ENCODE measurements at places on chromosomes 7 and 10. TPM values are rescaled to one million over a fixed set of nuclear protein-coding genes. Genes with fewer than 3 reads are reported as not detected.

The NUTM2A gene
- 1.0 TPM for total RNA-seq

The NEUROG3 gene
- total RNA-seq: 0.38 TPM

The RAB19 gene
- total RNA-seq: 0.55 TPM

The CFAP69 gene
- not detected for total RNA-seq

The INHBA gene
- total RNA-seq: not detected

The NEBL gene
- total RNA-seq: not detected

The GIMAP7 gene
- total RNA-seq: not detected

The GHRHR gene
- total RNA-seq: not detected

The KLF6 gene
- total RNA-seq: 134 TPM

The PHKG1 gene
- 2.0 TPM for total RNA-seq

The C7orf57 gene
- total RNA-seq: not detected

DNA sequence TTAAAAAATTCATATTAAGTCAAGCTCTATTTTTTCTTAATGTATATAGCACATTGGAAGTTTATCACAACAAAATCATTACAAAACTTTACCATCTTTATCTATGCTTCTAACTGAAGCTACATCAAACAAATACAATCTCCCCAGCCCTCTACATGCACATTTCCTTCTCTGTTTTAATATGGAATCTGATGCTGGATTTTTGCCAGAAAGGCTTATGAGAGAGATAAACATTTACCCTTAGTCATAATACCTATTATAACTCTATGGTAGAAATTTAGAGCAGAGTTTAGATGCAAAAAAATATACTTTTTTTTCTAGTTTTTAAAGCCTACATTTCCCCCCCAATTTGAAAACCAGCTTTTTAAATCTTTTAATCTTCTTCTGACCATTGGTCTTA, 1198.6 kb downstream of the GATA3 start:
- no peak for DNase-seq

DNA sequence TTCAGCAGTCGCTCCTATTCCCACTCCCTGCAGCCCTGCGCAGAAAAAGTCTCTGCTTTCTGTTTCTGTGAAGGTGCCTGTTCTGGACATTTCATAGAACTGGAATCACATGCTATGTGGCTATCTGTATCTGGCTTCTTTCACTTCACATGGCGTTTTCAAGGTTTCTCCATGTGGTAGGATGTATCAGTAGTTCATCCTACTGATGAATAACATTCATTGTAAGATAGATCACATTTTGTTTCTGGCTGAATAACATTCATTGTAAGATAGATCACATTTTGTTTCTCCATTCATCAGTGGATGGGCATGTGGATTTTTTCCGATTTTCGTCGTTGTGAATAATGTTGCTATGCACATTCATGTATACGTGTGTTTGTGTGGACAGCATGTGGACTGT, 44.5 kb downstream of the HSPA12A start:
- no peak for DNase-seq

DNA sequence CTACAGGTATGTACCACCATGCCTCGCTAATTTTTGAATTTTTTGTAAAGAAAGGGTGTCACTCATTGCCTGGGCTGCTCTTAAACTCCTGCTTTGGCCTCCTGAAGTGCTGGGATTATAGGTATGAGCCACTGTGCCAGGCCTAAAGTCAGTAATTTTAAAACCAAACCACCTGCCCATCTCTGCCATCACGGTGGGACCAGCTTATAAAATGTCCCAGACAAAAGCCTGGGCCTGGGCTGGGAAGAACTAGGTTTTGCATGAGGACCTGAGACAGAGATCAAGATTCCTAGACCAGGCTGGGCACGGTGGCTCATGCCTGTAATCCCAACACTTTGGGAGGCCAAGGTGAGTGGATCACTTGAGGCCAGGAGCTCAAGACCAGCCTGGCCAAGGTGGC, 395.6 kb downstream of the CALN1 start:
- DNase-seq: no peak

- DNase-seq: no peak
Measured at GRCh38 chr7:132592936-132593335, 16.7 kb upstream of the PLXNA4 start.

- no peak for DNase-seq
Measured at GRCh38 chr10:78116361-78116760, 82.7 kb downstream of the RPS24 start.

DNA sequence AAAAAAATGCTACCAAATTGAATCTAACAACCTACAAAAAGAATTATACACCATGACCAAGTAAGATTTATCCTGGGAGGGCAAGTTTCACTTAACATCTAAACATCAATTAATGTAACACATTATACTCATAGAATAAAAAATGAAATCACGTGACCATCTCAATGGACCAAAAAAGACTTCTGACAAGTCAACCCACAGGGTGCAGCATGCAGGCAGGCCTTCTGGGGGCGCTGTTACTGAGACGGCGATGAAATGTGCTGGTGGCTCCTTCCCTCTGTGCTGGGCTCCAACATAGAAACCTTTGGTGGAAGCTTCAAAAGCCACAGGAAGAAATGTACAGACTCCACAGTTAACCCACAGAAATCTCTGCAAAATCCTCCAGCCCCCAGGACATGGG, 103.1 kb downstream of the INHBA start:
- DNase-seq: no peak

DNA sequence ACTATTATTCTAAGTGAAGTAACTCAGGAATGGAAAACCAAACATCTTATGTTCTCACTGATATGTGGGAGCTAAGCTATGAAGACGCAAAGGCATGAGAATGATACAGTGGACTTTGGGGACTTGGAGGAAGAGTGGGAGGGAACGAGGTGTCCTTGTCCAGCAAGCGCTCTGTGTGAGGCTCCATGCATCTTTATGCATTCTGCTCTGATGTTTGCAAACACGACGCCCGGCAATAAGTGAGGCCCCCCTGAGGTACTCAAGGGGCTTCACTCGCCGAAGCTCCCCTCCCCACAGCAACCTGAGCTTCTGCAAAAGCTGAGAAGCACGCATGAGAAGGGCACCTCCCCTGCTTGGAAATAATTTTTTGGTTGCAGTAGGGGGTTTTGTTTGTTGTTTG, 103.3 kb downstream of the LHPP start:
- DNase-seq: no peak

DNA sequence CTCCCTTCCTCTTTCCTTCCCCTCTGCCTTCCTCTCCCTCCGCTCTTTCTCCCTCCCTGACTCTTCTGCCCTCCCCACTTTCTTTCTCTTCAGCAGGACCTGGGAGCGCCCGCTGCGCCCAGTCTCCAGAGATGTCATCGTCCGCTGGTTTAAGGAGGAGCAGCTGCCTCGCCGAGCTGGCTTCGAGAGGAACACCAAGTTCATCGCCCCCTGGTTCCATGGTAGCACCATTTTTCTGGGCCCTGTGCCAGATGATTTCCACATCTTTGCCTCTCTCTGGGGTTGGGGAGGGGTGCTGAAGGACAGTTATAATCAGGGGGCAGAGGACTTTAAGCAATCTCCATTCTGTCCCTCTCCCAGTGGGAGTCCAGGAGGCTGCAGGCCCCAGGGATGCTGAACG, 71.6 kb downstream of the SH2D4B start:
- DNase-seq: no peak

- DNase-seq: no peak
Measured at GRCh38 chr10:62647375-62648092, 157.0 kb upstream of the ADO start.

DNA sequence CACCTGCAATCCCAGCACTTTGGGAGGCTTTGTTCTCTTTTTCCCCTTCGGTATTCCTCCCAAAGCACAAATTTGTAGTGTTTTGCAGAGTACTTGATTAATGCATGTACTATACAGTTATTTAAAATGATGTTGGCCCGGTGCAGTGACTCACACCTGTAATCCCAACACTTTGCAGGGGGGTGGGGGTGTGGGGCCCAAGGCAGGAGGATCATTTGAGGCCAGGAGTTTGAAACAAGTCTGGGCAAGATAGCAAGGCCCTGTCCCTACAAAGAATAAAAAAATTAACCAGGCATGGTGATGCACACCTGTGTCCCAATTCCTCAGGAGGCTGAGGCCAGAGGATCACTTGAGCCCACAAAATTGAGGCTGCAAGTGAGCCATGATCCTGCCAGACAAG, 26.8 kb upstream of the FOXK1 start:
- DNase-seq: no peak

GRCh38 chr7:122305475-122306319, 1.1 kb upstream of the FEZF1 start:
- DNase-seq: no peak

- no peak for DNase-seq
Measured at GRCh38 chr7:90719155-90719554, 123.0 kb downstream of the CDK14 start.

- no peak for DNase-seq
Measured at GRCh38 chr7:42070068-42070467, 166.9 kb downstream of the GLI3 start.

- DNase-seq: no peak
Measured at GRCh38 chr7:111026343-111026742, 64.6 kb upstream of the LRRN3 start.

DNA sequence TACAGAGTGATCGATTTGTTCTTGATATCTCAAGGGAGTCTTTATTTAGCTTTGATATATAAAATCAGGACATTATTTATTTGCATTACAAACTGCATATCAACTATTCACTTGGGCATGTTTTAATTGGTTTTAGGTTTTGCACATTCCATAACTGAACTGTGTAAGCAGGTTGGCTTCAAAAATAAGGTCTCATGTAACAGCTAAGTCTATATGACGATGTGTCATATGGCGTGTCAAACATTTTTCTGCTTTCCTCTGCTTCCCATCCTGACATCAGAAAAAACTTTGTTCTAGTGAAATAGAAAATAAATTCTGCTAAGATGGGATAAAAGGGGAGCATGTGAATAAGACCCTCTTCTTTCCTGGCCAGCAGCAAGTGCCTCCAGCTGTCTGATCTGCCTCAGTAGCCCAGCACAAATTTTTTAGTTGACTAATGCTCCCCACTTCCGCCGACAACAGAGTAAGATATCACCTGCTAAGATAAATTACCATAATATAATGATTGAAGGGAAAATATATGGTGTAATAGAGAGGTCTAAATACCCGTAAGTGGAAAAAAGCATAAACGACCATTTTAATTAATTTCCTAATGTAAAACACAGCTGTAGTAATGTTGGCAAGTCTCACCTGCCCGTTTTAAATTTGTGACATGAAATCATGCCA, 180.5 kb downstream of the TAX1BP1 start:
- no peak for DNase-seq

DNA sequence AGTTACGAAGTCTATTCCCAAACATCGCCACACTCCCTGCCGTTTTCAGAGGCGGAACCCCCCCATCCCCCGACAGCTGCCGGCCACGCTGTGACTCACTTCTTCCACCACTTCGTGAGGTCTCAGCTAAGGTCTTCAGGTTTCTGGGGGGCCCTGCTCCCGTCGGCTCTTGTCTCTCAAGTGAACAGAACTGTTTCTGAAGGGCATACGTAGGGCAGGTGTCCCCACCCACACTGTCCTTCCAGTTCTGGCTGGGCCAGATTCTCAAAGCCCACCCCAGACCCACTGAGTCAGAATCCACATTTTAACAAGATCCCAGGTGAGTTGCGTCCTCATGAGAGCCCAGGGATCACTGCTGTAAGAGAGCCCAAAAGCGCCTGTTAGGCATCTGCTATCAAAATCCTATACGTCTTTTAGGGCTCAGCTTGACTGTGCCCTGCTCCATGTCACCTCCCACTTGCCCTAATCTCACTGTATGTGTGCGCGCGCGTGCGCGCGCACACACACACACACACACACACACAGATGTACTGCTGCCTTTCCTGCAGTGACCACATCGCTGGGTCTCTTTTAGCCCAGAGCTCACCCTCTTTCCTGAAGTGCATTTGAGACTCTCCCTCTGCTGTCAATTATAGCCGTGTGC, 78.8 kb downstream of the PROSER2 start:
- no peak for DNase-seq

DNA sequence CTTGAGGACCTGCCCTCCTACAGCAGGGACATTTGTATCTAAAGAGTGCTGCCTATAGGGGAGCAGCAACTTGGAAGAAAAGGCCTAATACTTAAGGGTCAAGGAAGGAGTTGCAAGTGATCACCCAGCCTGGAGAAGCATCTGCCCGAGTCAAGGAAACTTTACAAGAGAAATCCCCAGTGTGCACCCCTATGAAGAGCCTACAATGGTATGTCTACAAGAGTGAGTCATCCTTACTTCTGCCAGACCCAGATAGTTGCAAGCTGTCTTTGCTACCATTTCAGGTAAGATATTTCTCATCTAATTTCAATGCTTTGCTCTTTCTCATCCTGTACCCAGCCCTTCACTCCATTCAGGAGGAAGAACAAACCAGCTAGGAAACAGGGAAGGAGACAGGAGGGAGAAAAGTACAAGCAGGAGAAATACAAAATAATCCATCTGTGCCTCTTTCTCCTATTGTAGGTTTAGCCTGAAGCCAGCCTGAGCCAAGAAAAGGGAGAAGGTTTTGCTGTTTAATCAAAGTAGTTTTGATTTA, 34.4 kb upstream of the AGR3 start:
- no peak for DNase-seq

GRCh38 chr10:31353574-31353973, 34.6 kb downstream of the ZEB1 start:
- DNase-seq: no peak

DNA sequence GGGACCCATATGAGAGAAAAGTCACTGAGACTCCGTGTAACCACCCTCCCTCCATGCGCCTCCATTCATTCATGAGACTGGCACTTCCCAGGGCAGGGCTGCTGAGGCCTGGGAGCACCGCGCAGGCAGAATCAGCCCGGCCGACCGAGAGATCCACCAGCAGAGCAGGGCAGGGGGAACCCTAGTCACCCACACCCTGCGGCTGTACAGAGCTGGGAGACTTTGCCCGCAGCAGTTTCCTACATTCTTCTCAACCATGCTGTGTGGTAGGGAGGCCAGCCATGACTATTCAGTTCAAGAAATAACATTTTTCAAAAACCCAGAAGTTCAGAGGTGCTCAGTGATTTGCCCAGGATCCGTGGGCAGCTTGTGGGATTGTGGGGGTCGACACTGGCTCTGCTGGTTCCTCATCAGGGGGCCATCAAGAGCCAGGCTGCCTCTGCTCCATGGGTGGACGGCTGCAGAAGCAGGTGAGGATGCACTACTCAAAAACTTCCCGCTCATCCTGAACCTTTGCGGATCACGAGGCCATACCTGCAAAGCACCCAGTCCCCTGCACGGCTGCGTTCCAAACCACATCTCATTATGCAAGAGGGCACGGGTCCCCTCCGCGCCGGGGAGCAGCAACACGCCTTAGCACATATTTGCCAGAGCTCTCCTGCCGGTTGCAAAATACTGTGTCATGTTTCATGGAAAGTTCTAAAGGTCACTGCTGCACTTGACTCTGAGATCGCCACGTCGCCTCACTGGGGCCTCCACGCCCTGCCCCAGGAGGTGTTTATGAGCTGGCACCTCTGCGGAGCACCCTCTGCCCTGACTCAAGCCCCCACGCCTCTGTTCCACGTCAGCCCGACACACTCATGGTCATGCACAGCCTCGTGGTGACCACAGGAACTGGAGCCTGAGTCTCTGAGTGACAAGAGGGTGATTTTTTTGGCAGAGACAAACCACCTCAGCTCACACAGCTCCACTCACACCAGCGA, 132.0 kb downstream of the PRKAG2 start:
- DNase-seq: no peak

DNA sequence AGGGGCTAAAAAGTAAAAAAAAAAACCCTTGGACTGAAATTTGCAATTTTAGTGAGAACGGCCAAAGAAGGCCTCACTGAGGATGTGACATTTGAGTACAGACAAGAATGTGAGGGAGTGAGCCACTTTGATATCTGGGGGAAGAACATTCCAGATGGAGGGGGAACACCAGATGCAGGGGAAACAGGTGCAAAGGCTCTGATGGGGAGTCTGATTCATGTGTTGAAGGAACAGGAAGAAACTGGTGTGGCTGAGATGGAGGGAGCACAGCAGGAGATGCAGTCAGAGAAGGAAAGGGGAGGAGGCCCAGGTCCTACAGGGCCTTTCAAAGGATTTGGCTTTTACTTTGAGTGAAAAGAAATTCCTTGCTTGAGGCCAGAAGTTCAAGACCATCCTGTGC, 615.7 kb upstream of the NRP1 start:
- DNase-seq: no peak
